ENCODE measurements at places on chromosomes 1 and 21.

GRCh38 chr1:195979646-195980045 lies 628.6 kb downstream of the KCNT2 start:
- no peak for DNase-seq

DNA sequence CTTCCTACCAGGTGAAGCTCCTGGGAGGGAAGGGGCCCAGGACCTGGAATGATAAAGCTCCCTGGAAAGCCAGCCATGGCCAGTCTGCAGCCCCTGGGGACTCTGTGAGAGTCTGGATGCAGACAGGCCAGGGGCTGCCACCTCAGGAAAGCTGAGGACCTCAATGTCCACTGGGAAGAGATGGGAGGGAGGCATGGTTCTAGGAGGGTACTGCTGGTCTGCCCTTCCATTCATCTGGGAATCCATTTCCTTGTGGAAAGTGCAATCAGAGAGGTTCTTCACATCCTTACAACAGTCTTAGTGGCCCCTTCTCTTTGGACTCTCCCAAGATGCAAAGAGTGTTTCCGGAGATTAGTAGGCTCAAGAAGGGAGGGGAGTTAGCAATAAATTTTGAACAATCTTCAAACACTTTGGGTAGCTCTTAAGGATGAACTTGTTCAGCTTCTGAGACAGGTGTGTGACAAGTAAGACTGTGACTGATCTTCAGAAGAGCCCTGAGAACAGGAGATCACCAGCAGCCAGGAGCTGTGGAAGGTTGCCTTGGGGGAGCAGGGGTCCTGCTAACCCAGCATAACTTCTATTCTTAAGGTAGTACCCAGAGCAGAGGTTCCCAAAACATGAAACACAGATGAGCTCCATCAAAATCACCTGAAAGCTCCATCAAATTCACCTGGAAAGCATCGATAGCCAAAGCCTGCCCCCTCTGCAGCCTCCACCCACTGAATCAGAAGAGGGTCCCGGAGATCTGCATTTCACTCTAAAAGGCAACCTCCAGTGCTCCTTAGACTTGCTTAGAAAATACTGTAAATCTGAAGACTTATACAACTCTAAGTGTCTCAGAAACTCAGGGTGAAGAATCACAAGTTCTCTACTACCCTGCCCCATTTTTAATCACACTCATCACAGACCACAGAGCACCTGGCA lies 616 bp upstream of the LAX1 start:
- DNase-seq: no peak

- no peak for DNase-seq
These were observed 1596.9 kb downstream of the PLA2G4A start for GRCh38 chr1:188425687-188426086.

DNA sequence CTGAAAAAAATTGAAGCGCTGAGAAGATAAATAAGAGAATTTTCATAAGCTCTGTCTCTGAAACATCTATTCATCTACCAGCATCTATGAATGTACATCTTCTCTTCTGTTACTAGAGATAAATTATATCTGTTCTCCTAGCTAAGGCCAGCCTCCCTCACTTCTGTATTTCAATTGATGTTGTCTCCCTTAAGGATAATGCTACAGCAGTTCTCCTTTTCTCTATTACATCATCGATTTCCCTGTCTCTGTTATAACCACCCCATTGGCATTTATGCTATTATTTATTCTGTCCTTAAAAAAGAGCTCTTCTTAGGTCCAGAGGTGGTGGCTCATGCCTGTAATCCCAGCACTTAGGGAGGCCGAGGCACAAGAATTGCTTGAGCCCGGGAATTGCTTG lies 42.9 kb upstream of the TMCO2 start:
- DNase-seq: no peak

DNA sequence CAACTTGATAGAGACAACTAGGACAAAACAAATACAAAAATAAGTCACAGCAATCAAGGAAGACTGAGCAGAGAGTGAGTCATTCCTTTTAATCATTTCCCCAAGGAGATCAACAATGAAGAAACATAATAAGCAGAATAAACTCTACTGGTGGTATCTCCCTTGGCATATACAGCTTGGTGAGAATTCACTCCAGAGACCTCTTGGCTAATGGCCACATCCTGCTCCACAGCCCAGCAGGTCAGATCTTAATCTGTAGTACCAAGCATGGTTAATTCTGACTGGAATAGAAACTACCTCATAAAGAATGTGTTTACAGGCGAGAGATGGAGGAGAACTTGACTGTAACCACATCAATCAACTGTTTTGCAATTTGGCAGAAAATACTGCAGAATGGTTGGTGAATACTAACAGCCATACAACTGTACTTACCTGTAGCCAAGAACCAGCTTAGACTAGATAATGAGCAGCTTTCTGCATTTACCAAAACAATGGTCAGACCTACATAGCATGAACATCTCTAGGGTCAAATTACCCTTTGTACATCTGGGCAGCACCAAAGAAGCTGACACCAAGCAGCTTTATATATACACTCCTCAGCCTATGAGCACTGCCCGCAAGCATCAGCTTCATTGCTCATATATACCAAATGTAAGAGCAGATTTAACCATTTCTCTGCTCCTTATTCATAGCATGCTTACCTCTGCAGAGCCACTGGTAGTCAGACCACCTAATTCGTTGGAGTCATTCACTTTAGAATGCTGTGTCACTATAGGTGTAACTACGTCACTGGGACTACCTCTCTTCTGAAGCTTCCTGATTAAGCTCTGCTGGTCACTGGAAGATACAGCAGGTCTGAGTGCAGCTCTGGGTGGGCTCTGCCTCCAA lies 51.0 kb downstream of the KIAA0319L start:
- DNase-seq: no peak

GRCh38 chr1:44830900-44831304 lies 12.2 kb downstream of the PTCH2 start:
- no peak for DNase-seq

DNA sequence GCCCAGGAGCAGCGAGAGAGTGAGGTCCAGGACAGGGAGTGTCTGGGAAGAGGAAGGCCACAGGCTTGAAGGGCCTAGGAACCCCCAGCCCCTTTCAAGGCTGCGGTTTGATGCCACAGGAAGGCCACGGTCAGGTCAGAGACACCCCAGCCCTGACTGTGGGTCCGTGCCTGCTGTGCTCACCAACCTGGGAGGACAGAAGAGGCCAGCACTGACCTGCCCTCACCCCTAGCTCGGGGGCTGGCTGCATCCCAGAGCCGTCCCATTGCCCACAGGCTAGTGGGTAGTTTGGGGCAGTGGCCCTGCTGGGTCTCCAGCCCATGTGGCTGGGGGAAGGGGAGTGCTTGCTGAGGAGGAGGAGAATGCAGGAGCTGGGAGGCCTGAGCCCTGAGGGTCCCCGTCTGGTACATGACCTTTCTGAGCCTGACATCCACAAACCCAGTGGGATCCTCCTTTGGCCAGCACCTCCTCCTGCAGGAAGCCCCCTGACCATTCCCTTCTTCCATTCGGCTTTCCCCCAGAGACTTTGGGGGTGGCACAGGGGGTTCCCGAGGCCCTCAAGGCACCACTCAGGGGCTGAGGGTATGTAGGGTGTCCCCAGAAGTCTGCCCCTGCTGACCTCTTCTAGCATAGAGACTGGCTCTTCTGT lies 54.3 kb downstream of the WNT9A start:
- DNase-seq: no peak

DNA sequence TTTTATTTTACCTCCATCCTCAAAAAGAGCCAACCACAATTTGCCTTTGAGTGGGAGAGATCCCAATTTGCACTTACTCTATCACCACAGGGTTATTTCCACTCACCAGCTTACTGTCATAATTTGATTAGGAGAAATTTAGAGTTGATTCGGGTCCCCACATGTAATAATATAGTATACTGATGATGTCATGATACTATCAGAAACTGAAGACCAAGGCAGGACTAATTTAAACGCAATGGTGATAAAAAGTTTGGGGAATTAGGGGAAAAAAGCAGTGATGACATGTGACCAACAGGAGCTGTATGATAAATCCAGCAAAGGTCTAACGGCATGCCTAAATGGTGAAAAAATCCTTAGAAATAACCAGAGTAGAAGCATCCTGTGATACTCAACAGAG lies 54.4 kb downstream of the TRIM33 start:
- DNase-seq: no peak

DNA sequence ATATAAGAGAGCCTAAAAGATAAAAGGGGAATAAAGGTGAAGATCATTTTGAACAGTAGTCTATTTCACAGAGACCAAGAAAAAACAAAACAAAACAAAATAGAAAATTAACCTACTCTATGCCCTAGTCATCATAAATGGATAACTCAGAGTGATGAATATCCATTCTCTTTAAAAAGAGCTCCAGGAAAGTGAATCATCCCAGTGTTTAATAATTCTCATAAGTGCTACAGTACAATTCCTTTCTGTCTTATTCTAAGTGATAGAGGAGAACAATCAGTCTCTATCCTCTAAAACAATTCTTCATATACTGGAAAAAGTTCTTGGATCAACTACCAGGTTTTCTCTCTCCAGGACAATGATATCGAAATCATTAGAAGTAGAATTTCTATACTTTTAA lies 45.8 kb downstream of the GDAP2 start:
- DNase-seq: no peak

DNA sequence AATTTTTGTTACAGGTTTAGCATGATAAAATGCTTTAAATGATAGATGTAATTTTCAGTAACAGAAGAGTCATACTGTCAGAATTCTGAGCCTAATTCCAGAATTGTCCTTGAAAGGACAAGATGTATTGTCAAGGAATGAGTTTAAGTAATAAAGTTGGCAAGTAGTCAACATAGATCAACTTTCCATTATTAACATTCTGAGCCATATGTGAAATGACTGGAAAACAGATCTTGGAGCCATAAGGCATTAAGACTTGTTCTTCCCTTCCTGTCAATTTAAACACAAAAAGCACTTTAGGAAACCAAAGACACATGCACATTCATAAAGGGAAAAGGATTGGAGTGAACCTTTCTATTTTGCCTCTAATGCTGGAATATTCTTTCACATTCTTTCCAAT lies 107.0 kb downstream of the ODF2L start:
- no peak for DNase-seq

DNA sequence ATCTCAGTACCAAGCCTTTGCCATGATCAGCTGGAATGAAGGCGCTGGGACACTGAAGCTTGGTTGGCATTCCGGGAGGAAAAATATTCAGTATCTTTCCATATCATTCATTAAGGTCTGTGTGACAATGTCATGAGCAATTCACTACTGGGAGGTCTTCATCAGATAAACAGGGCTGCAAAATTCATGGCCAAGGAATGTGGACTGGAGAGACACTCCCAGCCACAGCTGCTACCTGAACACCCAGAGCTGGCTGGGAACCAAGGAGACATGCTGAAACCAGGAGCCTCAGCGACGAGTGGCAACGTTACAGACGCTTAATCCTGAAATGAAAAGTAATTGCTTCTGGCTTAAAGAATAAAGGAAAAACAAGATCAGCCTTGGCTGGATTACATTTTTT lies 30.6 kb upstream of the DDAH1 start:
- DNase-seq: no peak

GRCh38 chr21:32425628-32426027 lies 13.1 kb downstream of the EVA1C start:
- no peak for DNase-seq

- no peak for DNase-seq
These were observed 276.5 kb upstream of the DPYD start for GRCh38 chr1:98197356-98197755.

DNA sequence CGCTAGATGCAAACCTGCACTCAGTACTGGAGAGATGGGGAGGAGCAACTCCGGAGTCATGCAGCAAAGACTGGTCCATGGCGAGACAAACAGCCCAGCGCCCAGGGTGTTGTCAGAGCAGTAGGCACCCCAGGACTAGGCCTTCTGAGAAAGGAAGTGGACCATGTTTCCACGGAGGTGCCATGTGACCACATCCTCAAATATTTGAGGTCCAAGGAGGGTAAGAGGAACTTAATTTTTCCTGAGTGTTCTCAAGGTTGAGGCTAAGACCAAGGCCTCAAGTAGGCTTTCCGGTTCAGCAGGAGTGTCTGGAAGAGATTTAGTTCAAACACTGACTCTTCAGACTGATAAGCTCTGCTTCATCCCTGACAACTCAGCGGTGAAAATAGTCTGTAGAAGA lies 186.2 kb downstream of the RHOU start:
- no peak for DNase-seq

GRCh38 chr21:25508364-25508763 lies 98.9 kb downstream of the MRPL39 start:
- no peak for DNase-seq

GRCh38 chr1:241918879-241919278 lies 38.7 kb upstream of the BECN2 start:
- DNase-seq: no peak

DNA sequence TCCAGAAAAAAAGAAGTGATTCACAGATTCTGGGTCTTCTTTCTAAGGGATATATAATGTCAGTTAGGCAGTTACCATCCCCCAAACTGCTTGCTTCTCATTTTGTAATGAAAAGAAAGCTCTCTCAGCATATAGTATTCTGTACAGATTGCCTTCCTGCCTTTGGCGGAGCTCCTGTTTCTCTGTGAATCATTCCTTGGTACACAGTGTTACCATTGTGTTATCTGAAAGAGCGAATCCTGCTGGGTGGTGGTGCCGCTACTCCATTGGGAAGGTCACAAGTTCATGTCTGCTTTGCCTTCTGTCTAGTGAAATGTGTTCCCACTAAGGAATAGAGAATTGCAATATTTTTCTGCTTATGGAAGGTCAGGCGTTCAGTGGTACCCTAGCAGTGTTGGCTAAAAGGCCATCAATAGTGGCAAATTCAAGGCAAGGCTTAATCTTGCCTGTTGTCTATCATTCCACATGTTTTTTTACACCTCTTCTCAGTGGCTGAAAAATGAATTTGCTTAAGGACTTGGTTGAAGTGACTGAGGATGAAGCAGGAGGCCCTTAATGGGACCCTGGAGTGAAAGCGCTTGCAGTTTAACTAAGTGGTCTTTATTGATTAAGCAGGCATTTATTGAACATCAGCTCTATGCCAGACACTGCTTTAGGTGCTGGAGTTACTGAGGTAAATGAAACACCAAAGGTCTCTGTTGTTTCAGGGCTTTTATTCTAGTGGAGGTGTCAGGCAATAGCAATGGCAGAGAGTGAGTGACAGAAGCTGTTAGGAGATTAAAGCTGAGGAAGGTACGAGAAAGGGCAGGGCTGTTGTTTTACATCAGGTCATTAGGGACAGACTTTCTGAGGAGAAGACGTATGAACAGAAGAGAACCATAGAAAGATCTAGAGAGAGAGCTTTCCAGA lies 186.7 kb downstream of the PDE4B start:
- DNase-seq: no peak

GRCh38 chr21:43269440-43269839 lies 100.6 kb downstream of the CRYAA start:
- DNase-seq: peak; percentile 21

DNA sequence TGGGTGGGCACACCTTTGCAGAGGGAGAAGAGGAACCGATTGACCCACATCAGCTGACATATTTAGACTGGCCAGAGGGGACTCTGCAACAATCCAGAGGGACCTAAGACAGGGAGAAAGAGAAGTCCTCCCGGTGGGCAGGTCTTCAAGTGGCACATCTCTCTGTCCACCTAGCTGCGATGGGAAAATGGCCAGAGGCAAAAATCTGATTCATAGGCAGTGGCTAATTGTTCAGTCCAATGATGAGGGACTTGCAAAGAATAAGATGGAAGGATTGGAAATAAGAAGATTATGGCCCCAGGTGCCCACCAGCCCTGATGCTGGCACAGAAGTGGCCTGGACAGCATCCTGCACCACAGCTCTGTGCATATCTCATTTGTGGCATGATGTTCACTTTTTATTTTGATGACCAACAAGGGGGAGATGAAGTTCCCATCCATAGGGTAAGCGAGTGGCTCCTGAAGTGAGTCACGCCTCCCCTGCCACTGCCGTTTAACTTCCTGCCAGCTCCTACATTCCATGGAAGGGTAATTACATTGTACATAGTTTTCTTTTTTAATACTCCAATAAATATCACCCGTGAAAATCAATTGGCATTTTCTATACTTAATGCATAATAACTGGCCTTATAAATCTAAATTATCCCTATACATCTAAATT lies 659.6 kb downstream of the MATN1 start:
- DNase-seq: no peak

All from stimulated activated CD8-positive, alpha-beta memory T cell treated with anti-CD3 and anti-CD28 coated beads, Interleukin-7, amount 100 ng/mL, for 1 hour (primary cell).